Memory B cell (primary cell): ENCODE measurements at places on chromosomes 12 and 14.

GRCh38 chr14:59202031-59202430 lies 13.6 kb downstream of the DAAM1 start:
- no peak for DNase-seq

DNA sequence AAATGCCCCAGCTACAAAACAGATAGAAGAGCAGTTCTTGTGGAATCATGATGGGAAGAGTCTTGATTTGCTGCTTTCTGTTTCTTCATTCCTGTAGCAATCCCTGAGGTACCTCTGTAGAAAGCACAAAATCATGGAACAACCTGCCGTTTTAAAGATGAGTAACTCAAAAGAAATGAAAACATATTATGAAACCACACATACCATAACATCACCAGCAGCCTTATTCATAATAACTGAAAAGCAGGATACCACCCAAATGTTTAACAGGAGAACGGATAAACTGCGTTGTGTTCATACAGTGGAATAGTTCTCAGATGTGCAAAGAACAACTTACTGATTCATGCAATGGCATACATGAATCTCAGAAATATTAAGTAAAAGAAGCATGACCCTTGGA lies 188.1 kb downstream of the RGS6 start:
- DNase-seq, result no peak

DNA sequence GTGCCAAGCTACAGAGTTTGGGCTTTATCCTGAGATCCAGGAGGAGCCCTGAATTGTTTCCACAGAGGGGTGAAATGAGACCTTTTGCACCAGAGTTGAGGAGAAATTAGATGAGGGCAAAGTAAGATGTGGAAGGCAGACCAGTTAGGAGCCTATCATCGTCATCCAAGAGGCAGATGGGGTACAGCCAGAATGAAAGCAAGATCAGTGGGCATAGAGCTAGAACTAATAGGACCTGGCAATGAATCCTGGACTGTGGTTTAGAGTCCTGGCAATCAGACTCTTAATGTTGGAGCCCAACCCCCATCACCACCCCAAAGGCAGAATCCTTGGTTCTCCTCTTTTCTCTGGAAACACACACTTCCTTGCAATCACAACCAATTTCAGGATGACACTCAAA lies 166.6 kb upstream of the HMGA2 start:
- DNase-seq, result no peak

DNA sequence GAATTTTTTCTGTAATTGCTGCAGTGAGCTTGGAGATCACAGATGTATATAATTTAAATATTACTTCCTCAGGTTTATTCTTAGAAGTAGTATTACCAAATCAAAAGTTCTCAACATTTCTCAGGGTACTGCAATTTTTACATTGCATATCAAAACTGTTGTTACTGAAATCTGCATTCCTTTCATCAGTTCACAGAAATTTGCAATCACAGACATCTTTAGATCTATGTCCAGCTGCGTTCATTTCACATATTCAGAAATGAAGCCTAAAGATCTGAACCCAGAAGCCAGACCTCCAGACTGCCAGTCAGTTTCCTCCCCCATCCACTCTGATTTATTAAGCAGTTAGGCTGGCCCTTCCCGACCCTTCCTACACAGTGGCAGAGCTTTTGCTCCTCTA lies 18.2 kb upstream of the IFT81 start:
- DNase-seq, result no peak

DNA sequence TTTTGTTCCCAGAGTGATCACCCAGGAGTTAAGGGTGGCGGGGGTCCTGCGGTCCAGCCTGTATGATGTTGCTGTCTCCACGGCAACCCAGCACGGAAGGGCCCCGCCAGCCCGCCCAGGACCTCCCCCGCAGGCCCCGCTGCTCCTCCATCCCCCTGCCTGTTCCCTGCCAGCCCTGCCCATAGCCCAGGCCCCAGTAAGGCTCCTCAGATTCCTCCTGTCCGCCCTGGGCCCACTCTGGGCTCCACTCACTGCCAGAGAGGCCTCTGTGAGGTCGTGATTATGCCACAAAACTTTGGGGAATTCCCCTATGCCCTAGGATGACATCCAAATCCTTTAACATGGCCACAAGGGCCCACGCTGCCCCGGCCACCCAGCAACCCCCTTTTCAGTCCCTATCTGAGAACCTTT lies 20.8 kb downstream of the HSP90AA1 start:
- DNase-seq, result no peak

GRCh38 chr12:66767536-66767935 lies 88.7 kb upstream of the GRIP1 start:
- DNase-seq, result no peak

- DNase-seq, result peak; percentile 62
Observed at GRCh38 chr12:89542912-89543592, 17.2 kb upstream of the POC1B start.

DNA sequence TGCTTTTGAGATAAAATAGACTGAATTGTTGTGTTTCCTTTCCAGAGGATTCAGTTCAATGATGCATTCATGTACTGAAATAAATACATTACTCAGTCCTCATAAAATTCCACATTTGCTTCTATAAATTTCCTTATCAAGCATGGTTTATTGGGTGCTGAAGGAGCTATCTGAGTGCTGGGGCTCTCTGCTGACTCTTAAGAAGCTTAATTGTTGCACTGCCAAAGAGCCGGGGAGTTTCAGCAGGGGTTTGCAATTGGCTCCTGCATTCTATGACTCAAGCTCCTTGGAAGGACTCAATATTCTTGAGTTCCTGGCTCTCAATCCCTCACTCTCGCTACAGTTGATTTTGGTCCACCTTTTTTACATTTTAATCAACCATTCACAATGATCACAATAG lies 69.8 kb upstream of the PYGL start:
- no peak for DNase-seq

- DNase-seq, result no peak
Observed at GRCh38 chr12:4116251-4117111, 157.1 kb upstream of the CCND2 start.

GRCh38 chr14:68148276-68148675 lies 328.7 kb downstream of the RAD51B start:
- DNase-seq, result no peak

- DNase-seq, result no peak
Observed at GRCh38 chr14:101409006-101409543, 152.2 kb upstream of the DIO3 start.

DNA sequence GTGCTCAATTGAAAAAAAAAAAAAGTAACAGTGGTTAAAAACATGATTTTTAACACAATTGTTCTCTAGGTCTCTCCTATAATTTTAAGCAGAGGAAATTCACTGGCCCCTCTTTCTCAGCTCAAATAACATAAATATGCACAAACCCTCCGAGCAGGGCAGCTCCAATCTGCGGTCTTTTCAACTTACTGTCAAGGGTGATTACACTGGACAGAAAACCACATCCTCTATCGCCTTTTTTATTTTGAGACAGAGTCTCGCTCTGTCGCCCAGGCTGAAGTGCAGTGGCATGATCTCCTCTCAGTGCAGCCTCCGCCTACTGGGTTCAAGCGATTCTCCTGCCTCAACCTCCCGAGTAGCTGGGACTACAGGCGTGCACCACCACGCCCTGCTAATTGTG lies 16.5 kb upstream of the GABARAPL1 start:
- peak; percentile 14 for DNase-seq

DNA sequence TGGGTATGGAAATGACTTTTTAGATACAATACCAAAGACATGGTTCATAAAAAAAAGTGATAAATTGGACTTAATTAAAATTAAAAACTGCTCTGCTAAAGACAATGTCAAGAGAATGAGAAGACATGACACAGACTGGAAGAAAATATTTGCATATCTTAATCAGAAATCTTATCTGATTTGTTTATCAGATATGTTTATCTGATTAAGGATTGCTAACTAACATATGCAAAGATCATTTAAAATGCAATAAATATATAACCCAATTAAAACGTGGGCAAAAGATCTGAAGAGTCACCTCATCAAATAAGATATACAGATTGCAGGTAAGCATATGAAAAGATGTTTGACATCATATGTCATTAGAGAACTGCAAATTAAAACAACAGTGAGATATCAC lies 10.0 kb upstream of the MMP19 start:
- no peak for DNase-seq

DNA sequence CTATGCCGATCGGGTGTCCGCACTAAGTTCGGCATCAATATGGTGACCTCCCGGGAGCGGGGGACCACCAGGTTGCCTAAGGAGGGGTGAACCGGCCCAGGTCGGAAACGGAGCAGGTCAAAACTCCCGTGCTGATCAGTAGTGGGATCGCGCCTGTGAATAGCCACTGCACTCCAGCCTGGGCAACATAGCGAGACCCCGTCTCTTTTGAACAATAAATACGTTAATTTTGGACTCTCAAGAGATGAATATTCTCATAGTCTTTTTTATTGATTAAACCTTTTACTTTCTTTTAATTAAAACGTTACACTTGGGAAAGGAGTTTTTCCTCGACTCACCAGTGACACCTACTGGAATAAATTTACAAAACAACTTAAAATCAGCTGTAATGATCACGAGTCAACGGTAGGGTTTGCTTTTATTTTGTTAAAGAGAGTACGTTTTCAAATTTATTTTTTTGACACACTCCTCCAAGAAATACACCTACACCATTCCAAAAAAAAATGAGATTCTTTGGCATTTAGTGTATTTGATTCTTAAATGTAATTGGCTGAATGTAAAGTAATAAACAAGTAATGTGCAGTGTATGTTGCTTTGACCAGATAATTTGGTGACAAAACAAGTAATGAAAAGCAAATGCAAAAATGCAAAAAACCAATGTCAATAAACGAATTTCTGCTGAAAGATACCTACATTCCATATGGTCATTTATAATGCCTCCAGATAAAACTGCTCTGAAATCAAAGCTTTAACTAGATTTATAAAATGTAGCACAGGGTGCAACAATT lies 687 bp upstream of the RPS29 start:
- peak; percentile 47 for DNase-seq

GRCh38 chr12:47267571-47267970 lies 187.8 kb upstream of the AMIGO2 start:
- no peak for DNase-seq

GRCh38 chr12:93896952-93897351 lies 219.8 kb downstream of the CRADD start:
- no peak for DNase-seq

GRCh38 chr12:45216230-45216982 lies 511 bp downstream of the ANO6 start:
- peak; percentile 53 for DNase-seq

GRCh38 chr12:113764661-113765060 lies 201.5 kb downstream of the RBM19 start:
- no peak for DNase-seq

DNA sequence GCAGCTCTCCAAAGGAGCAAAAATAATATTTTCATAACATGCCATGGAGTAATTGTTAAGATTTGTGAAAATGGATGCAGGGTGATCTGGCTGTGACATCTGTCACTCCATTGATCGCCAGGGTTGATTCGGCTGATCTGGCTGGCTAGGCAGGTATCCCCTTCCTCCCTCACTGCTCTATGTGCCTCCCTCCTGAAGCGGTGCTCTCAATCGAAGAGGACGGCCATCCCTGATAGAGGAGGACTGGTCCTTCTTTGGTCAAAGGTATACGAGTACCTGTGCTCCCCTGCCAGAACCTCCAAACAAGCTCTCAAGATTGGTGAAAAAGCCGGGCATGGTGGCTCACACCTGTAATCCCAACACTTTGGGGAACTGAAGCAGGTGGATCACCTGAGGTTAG lies 47.9 kb downstream of the VCPKMT start:
- no peak for DNase-seq

- DNase-seq, result no peak
Observed at GRCh38 chr12:112947761-112948160, 9.5 kb downstream of the OAS3 start.

GRCh38 chr12:108559007-108559655 lies 1.8 kb downstream of the SART3 start:
- DNase-seq, result no peak

GRCh38 chr12:64187370-64187769 lies 34.7 kb downstream of the KICS2 start:
- no peak for DNase-seq
